ENCODE measurements at places on chromosomes 1 and 21.

DNA sequence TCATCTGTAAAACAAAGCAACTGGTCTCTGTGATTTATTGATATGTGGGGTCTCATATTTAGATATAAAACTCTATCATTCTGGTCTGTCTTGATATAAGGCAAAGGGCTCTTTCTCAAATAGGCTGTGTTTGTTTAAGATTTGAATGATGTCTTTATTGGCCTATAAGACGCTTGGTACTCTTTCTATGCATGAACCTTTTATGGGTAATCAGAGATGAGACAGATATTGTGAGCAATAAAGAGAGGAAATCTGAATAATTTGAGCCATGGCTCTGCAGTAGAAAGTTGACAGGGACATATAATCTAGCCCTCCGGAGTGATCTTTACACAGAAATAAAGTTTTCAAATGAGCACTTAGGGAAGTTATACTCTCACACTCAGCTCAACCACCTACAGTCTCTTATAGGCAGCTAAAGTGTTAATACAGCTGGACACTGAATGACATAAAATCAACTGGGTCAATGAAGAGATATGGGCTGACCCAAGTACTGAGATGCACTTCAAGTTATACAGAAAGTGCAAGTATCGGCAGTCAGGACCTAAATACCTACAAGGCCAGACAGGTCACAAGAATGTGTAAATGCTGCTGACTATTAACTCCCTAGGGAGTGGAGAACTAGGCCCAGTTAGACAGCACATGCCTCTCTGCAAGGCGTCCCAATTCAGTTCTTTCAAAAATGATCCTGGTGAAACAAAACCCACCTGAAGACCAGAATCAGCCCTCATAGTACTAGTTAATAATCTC is 111.0 kb downstream of the PTPN14 start:
- DNase-seq: peak; percentile 35

DNA sequence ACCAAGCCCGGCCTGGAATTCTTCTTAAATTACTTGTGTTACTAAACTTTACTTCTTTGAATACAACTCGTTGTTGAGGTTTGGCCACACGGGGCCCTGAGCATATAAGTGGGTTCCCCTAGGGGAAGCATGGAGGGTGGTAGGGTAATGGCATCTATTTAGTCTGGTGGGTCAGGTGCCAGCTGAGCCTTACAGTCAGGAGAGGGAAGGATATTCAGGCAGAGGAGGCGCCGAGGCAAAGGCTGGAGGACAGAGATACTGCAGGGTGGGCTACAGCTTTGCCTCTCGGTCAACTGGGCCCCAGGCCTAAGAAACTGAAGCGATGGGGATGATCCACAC is 424 bp upstream of the NECAP2 start:
- DNase-seq: no peak

DNA sequence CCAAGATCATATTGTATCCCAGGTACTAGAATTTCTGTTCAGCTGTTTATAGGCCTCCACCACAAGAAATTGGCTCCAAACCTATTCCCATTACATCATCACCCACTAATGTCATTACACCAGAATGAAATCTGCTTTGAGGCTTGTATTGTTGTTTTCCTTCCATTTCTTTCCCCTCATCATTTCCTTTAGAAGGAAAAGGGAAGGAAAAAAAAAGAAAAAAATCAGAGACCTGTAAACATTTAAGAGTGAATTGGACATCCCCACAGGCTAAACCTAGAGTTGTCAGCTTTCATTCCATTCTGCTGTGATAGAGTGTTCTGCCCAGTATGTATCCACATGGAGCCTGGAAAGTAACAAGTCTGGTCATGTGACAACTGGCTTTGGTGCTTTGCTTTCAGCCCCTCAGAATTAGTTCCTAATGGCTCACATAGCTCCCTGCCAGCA is 44.6 kb downstream of the NFYC start:
- no peak for DNase-seq

GRCh38 chr1:161017756-161018630 is 3.0 kb downstream of the F11R start:
- no peak for DNase-seq

DNA sequence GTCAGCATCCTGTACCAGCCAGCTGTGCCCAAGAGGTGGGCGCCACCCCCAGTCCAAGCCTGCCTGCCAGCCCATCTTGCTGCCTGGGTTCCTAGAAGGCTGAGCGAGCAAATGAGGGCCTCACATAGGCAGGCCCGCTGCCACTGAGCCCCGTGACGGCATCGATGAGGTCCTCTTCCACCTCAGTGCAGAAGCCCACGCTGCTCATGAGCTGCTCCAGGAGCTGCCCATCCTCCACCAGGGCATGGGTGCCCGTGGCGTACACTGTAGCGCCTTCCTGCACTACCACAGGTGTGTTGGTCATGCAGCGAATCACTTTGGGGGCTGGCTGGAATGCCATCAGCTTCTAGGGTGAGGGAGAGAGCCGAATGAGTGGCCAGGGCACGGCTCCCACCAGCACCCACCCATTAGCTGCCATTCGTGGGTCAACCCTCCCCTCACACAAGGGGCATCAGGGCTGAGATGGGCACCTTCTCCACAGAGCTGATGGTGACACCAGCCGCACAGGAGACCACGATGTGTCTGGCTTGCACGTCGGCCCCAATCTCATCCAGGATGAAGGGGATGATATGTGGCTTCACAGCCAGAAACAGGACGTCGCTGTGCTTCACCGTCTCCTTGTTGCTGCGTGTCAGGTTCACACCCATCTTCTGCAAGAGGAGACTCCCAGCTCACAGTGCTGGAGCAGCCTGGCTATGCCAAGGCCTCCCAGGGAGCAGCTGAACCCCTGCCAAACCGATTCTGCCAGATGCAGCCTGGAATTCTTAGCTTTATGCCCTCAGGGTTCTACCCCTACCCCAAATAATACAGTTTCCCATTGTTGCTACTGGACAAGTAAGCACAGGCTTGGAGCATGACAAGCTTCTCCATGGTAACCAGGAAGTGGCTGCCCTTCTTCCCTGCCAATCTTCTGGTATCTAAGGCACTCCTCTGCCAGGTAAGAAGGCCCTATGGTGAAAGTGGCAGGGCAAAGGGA is 2.0 kb downstream of the PYCR2 start:
- DNase-seq: no peak

DNA sequence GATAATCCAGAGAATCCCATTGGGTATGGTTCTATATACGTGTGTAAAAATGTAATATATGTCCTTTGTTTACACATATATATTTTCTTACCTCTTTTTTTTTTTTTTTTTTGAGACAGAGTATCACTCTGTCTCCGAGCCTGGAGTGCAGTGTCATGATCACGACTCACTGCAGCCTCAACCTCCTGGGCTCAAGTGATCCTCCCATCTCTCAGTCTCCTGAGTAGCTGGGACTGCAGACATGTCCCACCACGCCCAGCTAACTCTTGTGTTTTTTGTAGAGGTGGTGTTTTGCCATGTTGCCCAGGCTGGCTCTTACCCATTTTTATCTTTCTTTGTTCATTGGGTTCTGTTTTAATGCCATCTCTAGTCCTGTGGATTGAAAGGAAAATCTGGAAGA is 59.5 kb downstream of the ZBTB17 start:
- no peak for DNase-seq

DNA sequence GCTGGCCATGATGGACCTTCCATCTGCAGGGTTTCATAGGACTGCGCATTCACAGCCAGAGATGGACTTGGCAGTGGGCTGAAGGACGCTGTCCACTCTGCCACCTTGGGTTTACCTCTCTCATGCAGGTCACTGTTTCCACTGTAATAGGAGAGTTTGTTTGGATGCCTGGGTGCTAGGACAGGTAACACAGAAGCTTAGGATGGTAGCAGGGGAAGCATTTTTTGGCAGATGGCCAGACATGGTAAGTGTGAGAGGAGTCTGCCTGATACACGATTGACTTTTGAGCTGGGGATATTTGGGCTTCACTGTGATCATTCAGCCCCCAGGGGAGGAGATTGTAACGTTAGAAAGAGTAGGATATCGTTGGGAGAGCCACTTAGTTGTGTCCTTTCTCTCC is 11.8 kb downstream of the PSEN2 start:
- DNase-seq: no peak

DNA sequence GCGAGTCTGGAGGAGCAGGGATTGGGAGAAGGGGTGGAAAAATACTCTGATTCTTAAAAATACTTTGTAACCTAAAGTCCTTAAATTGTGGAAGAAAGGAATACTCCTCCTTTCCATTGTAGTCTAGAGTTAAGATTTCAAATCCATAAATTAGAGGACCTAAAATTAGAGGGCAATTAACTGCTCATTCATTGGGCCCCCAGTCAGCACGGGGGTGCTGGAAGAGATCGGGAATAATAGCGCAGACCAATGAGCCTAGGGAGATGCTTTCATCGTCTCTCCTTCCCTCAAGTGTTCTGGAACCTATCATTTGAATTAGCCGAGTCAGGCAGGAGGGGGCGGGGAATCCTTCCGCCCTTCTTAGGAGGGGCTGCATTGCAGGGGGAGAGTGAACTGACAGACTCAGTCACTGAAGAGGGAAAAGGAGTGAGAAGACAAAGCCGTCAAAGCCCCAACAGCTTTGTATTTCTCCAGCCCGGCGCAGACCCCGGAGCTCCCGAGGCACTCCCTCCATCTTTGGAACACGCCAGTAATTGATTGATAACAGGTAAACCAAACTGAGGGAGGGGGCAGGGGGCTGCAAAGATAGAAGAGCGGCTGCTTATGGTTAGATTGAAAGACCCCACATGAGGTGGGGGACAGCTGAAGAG is at the start of gene MLLT11:
Gene MLLT11 (plus strand): TSS at position 391 of the 650 bp plus-strand sequence. CDS start 6,828 bp downstream, outside the sequence.
- DNase-seq: peak; percentile 78

GRCh38 chr1:108863984-108864383 is 7.1 kb upstream of the AKNAD1 start:
- no peak for DNase-seq

DNA sequence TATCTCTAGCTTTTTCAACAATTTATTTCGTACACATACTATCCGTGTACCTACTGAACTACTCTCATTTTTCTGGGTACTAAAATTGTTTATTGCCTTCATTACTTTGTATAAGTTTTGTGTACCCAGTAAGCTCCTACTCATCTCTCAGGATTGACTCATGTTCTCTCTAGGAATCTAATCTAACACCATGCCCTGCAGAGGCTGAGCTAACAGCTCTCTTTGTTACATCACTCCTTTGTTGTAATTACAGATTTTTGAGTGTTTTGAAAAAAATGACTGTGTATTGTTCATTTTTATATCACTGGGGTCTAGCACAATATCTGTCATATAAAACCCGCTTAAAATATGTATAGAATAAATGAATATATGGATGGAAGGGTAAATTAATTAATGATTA is 167.1 kb downstream of the ATP6V1G3 start:
- DNase-seq: no peak

DNA sequence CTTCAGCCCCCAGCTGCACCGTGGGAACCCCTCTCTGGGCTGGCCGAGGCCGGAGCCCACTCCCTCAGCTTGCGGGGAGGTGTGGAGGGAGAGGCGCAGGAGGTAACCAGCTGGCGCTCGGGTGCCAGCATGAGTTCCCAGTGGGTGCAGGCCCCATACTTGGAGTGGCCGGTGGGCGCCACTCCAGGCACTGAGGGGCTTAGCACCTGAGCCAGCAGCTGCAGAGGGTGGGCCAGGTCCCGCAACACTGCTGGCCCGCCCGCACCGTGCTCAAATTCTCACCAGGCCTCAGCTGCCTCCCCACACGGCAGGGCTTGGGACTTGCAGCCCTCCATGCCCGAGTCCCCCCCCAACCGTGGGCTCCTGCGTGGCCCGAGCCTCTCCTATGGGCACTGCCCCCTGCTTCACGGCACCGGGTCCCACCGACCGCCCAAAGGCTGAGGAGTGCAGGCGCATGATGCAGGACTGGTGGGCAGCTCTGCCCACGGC is 47.2 kb downstream of the LRRC53 start:
- DNase-seq: no peak

DNA sequence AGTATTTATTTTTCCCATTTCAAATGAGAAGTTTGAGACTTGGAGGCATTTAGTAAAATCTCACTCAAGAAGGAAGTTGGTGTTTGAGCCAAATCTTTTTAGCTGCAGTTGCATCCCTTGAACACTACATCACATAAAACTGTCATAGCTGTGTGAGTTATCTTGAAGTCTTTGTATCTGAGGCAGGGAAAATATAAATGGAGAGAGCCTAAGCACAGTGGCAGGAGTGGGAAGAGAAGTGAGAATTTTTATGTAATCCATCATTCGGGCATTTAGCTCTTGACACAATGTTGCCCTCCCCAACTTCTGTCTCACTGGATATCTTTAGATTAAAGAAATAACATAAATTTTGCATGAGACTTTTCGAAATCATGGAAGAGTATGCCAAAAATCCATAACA is 235.4 kb upstream of the GREM2 start:
- DNase-seq: no peak

GRCh38 chr1:180593382-180593781 is 34.6 kb downstream of the OVAAL start:
- DNase-seq: no peak

GRCh38 chr1:179921981-179922872 is 32.4 kb upstream of the CEP350 start:
- DNase-seq: no peak

DNA sequence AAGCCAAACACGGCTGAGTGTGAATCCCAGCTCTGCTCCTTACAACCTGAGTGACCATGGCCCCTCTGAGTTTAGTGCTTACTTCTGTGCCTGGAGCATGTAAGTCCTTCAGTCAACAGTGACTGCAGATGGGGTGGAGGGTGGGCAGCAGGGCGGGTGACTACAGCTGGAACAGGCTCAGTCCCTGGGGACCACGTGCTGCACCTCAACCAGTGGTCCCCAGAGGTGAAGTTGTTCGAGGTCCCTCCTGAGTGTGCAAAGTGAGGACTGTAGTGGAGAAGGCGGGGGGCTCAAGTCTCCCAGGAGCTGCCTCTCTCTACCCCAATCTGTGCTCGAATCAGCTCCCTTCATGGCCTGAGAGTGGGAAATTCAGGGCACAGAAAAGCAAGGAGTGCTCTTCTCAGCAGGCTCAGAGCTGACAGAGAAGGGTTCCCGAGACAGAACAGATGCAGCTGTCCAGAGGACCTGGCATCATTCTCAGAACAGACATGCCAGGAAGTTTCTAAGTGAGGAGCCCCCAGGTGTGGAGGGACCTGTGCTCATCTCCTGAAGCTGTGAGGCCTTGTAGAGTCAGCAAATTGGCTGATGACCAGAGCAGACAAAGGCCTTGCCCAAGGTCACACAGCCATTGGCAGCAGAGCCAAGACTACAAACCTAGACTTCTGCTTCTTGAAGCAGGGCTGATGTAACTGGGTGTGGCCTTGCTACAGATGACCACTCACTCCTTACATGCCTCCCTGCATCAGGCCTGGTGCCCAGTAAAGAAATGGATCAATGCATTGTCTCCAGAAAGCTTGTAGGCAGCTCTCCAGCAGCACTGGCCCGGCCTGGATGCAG is 61.7 kb upstream of the EDN2 start:
- no peak for DNase-seq

- no peak for DNase-seq
These were observed 325.6 kb downstream of the RRAGC start for GRCh38 chr1:38533772-38534472.

DNA sequence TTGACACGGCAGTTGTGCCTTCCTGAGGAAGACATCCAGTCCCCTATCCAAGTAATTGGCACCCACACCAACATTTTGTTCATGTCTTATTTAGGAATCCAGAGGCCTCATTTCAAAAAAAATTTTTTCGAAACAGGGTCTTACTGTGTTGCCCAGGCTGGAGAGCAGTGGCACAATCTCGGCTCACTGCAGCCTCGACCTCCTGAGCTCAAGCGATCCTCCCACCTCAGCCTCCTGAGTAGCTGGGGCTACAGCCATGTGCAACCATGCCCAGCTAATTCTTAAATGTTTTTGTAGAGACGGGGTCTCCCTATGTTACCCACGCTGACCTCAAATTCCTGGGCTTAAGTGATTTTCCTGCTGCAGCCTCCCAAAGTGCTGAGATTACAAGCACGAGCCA is 9.2 kb upstream of the TRNP1 start:
- no peak for DNase-seq

GRCh38 chr21:35965699-35966098 is 94.6 kb downstream of the SETD4 start:
- DNase-seq: no peak

- DNase-seq: no peak
These were observed 73.9 kb downstream of the DNTTIP2 start for GRCh38 chr1:93805027-93805610.
